ENCODE measurements at places on chromosomes 3 and 15. TPM values are rescaled to one million over a fixed set of nuclear protein-coding genes. Genes with fewer than 3 reads are reported as not detected.

GOLGA6D gene
- total RNA-seq = not detected

C2CD4A gene
- total RNA-seq = not detected

APH1B gene
- 1.6 TPM for total RNA-seq

ROPN1 gene
- 3.0 TPM for total RNA-seq

RHOV gene
- 5.9 TPM for total RNA-seq

B3GALNT1 gene
- total RNA-seq = not detected

PPM1L gene
- total RNA-seq = 1.6 TPM

CCDC39 gene
- not detected for total RNA-seq

SENP7 gene
- 6.3 TPM for total RNA-seq

TMEM266 gene
- total RNA-seq = 0.30 TPM

CCDC54 gene
- not detected for total RNA-seq

GP9 gene
- not detected for total RNA-seq

RBP2 gene
- not detected for total RNA-seq

ASTE1 gene
- 4.5 TPM for total RNA-seq

LRRN1 gene
- not detected for total RNA-seq

LDHAL6B gene
- not detected for total RNA-seq

CD200 gene
- 0.91 TPM for total RNA-seq

WDR93 gene
- not detected for total RNA-seq

POLQ gene
- 13.3 TPM for total RNA-seq

FOXB1 gene
- total RNA-seq = not detected

SLC6A20 gene
- total RNA-seq = 0.66 TPM

LXN gene
- not detected for total RNA-seq

AADACL2 gene
- not detected for total RNA-seq

ZBBX gene
- total RNA-seq = 0.27 TPM

CLDN11 gene
- total RNA-seq = not detected

CAND2 gene
- 0.91 TPM for total RNA-seq

SRGAP3 gene
- total RNA-seq = 6.5 TPM

AMOTL2 gene
- 230 TPM for total RNA-seq

SLC33A1 gene
- total RNA-seq = 20.1 TPM

CLDN18 gene
- total RNA-seq = not detected

DPH3 gene
- total RNA-seq = 7.5 TPM

GPR149 gene
- total RNA-seq = not detected

IMPDH2 gene
- total RNA-seq = 821 TPM

C3orf38 gene
- 22.8 TPM for total RNA-seq

TNFSF10 gene
- not detected for total RNA-seq

TRPM1 gene
- total RNA-seq = not detected

PIERCE2 gene
- total RNA-seq = 1.1 TPM

MYO5C gene
- total RNA-seq = 1.5 TPM

PGBD4 gene
- total RNA-seq = 2.3 TPM

TGM4 gene
- 0.80 TPM for total RNA-seq

CPA3 gene
- not detected for total RNA-seq

DNAH12 gene
- under 0.01 TPM for total RNA-seq

SERP1 gene
- total RNA-seq = 416 TPM

RLBP1 gene
- total RNA-seq = 3.7 TPM

ST8SIA2 gene
- not detected for total RNA-seq

TM4SF1 gene
- total RNA-seq = 147 TPM

FHIT gene
- 0.23 TPM for total RNA-seq
